ENCODE measurements at places on chromosomes 5 and 9.

DNA sequence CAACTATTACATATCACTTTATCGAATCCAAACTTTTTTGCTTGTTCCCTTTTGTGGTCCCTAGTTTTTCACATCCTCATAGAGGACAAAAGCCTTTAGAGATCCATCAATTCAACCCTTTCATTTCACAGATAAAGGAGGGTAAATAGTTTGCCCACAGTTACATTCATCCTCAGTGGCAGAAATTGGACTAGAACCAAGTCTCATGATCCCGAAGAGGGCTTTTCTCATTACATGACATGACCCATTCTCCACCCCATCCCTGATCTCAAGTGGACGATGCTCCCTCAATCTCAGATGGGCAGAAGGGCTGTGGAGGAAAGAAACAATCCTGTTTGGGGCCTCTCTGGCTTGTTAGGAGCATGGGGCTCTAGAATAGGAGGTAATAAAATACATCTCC lies 23.1 kb downstream of the TICAM2 start:
- peak; percentile 8 for DNase-seq

GRCh38 chr5:81354093-81354492 lies 39.8 kb downstream of the ACOT12 start:
- no peak for DNase-seq

- DNase-seq = no peak
These were observed 10.4 kb downstream of the ARHGEF28 start for GRCh38 chr5:73636408-73636807.

GRCh38 chr5:58105836-58106235 lies 354.1 kb downstream of the PLK2 start:
- no peak for DNase-seq

DNA sequence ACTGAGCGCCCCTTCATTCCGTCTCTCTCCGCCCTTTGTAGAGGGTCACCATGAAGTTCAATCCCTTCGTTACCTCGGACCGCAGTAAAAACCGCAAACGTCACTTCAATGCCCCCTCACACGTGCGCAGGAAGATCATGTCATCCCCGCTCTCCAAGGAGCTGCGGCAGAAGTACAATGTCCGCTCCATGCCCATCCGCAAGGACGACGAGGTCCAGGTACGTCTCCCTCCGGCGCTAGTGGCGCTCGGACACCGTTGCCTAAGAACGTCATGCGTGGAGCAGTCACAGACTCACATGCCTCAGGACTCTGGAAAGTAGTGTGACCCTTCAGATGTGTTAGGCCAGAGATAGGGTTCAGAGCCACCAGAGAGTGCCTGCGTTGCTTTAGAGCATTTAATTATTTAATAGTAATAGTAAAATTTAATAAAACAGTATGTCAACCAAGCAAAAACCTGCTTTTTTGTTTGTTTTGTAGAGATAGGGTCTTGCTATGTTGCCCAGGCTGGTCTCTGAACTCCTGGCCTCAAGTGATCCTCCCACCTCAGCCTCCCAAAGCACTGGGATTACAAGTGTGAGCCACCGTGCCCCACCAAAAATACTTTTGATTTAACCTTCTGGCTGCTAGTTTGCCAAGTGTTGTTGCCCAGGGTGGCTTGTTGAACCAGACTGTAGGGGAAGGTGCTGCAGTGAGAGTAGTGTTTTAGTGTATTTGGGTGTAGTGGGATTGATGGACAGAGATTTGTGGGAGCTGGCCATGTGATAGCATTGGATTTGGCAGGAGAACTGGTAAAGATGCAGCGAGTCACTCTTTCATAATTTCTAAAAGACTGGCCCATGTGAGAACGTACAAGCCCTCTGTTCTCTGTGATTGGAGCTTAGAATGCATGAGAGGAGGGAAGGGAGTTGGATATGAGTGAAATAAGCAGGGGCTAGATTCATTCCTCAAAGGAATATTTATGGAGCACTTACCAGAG lies 888 bp downstream of the RPL26L1 start:
- no peak for DNase-seq

GRCh38 chr9:115210699-115211098 lies 92.7 kb upstream of the TNC start:
- DNase-seq = no peak

- no peak for DNase-seq
These were observed 393.7 kb upstream of the PDE4D start for GRCh38 chr5:60287174-60287771.

DNA sequence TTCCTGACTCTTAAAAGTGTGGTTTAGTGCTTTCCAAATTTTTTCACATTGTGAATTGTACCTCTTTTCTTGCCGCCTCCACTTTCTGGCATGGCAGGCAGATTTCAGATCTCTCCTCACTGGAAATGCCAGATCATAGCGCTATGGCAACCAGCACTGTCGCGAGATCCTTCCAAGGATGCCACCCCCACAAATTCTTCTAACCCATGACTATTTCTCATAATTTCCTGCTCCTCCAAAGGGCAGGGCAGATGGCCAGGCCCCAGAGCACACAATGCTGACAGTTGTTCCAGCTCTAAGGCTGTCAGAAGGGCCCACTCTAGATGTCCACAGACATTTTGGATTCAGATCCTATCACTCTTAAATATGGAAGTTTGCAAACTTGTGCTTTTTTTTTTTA lies 446.2 kb upstream of the RIOK2 start:
- no peak for DNase-seq

DNA sequence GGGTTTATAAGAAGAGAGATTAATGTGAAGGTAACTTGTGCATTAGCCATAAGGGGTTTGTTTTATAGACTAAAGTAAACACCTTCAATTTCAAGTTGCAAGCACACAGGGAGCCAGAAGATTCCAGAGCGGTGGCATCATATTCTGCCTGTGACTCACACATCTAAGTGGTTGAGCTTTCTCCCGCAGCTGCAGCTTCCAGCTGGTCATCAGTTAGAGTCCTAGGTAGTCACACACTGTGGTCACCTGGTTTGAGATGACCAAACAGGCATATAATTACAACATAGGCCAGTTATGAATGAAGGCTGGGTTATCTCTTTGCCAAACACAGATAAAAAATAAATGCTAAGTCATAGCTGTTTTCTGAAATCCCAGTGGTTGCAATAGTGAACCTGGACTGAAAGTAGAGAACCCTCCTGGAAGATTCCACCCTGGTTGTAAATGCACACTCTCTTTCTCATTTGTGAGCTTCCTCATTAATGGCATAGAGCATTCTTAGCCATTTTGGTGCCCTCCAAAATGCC lies 171.3 kb downstream of the GDNF start:
- DNase-seq = no peak

DNA sequence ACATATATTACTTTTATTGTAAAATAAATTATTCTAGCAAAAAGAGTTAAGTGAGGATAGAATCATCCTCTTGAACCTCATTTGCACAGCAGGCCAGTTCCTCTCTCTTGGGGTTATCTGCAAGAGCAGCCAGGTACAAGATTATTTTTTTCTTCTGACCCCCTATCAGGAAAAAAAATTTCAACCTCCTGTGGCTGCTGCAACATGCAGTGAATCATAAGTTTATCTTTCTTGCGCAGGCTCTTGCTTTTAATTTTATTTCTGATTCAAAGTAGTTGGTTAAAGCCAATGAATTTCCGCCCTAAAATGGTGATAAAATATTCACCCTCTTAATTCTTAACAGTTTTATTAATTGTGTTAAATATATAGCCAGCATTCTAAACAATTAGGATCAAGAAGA lies 69.7 kb upstream of the PPP3R2 start:
- no peak for DNase-seq

GRCh38 chr9:2524601-2525000 lies 97.0 kb upstream of the VLDLR start:
- DNase-seq = no peak

- DNase-seq = no peak
These were observed 862.2 kb upstream of the C9orf72 start for GRCh38 chr9:28435456-28435855.

- DNase-seq = no peak
These were observed 432.1 kb downstream of the CDH18 start for GRCh38 chr5:19555876-19556275.

DNA sequence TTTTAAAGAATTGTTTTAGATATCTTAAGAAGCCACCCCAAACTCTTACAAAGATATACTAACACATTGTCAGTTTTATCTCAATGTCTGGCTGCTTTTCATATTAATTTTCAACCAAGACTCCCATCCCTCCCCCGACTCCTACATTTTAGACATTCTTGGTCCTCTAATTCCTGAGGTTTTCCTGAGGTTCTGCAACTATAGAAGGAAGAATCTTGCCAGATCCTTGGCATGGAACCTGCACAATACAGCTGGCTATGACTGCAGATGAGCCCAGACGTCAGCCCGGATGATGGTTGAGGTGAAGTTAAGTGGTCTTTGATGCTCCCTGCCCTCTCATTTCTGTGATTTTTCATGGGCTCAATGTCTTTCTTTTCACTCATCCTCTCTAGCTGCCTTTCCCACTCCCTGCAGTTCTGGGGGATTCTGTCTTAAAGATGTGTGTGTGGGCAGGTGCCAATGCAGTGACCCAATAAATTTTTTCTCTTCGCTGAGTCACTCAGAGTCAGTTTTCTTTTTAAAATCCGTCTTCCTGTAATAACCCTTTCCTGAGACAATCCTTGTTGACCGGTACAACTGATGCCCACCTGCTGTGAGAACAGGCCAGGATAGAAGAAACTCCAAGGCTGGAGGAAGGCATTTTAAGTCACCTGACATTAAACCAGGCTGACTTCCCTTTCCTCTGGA lies 237.8 kb upstream of the GAS1 start:
- no peak for DNase-seq

DNA sequence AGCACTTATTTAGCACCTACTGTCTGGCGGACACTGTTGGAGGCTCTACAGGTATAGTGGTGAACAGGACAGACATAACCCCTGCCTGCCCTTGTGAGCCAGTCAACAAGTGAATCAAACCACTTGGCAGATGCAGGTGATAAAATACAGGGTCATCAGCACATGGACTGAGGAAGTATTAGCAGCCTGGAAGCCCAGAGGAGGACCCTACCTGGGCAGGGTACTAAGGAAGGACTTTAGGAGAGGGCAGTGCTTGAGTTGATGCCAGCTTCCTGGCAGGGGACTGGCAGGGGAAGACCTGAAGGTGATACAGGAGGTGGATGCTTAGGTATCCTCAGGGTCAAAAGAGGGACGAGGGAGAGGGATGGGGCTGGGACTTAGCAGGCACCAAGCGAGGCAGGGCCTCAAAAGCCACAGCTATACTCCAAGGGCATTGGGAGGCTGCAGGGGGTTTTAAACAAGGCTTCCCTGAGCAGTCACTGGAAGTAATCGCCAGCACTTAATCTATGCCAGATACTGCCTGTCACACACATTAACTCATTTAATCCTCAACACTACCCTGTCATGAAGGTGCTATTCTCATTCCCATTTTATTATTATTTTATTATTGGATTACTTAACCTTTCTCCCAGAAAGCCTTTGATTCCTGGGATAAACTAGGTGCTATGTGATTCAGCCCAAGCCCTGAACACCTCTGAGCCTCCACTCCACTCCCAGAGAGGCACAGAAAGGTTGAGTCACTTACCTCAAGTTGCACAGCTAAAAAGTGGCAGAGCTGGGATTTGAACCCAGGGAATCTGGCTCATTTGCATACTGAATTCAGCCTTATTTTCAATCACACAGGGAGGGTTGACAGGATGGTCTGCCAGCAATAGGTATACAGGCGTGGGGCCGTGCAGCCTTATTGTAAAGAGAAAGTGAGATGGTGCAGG lies 63.8 kb upstream of the ORM1 start:
- no peak for DNase-seq

DNA sequence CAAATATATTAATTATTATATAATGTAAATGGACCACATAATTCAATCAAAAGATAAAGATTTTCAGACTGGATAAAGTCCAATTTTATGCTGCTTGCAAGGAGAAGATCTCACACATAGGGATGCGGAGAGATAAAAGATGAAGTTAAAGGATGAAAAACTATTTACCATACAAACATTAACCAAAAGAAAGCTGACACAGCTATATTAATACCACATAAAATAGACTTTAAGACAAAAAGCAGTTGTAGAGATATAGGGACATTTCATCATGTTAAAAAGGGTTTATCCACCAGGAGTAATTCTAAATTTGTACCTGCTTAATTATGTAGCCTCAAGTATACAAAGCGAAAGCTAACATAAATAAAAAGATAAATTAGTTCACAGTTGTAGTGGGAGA lies 15.2 kb upstream of the NSG2 start:
- DNase-seq = no peak

- DNase-seq = no peak
These were observed 65.7 kb upstream of the RORB start for GRCh38 chr9:74431467-74431866.

DNA sequence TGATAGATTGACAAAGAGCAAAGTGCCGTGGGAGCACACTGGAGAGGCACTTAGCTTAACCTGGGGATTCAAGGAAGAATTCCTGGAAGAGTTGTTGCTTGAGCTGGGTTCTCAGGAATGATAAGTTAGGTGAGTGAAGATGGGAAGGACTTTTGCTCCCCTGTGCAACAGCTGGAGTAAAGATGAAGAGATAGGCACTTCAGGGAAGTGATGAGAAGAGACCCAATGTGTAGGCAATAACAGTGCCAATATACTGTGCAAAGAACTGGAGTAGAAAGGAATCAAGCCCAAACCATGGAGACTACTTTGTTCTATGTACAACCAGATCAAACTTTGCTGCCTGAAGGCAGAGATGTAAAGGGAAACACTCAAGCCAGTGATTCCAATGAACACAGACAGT lies 92.2 kb downstream of the ADGRV1 start:
- no peak for DNase-seq

- DNase-seq = no peak
These were observed 907 bp downstream of the HMCN2 start for GRCh38 chr9:130266236-130267098.

DNA sequence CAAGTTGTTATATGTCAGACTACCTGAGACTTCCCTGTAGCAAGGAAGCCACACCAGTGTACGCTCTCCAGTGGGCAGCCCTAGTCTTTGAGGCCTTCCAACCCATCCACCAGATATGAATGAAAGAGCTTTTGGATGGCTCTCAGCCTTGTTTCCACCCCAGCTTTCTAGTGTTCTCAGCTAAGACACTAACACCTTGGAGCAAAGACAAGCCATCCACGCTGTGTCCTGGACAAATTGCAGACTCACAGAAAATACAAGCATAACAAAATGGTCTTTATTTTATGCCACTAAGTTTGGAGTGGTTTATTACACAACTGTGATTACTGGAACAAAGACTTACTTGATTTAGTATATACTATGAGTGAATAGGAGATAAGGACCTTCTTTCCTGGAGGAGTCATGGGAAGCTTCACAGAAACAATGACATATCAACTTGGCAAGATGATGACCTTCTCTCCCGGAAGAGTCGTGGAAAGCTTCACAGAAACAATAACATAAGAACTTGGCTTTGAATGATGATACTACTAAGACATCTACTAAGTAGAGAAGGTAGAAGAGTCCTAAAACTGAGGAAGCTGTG lies 134.0 kb upstream of the VCAN start:
- no peak for DNase-seq

GRCh38 chr5:67133217-67133616 lies 63.4 kb downstream of the CD180 start:
- DNase-seq = no peak

GRCh38 chr5:148733601-148734438 lies 79.5 kb upstream of the HTR4 start:
- DNase-seq = no peak
